Epithelial cell of esophagus (primary cell): ENCODE measurements at places on chromosomes 1 and 21.
A peak's percentile ranks its signal among the peaks of the same experiment; 100 is the strongest.

GRCh38 chr1:103949779-103950178 is 200.1 kb downstream of the AMY1C start:
- DNase-seq, result no peak

DNA sequence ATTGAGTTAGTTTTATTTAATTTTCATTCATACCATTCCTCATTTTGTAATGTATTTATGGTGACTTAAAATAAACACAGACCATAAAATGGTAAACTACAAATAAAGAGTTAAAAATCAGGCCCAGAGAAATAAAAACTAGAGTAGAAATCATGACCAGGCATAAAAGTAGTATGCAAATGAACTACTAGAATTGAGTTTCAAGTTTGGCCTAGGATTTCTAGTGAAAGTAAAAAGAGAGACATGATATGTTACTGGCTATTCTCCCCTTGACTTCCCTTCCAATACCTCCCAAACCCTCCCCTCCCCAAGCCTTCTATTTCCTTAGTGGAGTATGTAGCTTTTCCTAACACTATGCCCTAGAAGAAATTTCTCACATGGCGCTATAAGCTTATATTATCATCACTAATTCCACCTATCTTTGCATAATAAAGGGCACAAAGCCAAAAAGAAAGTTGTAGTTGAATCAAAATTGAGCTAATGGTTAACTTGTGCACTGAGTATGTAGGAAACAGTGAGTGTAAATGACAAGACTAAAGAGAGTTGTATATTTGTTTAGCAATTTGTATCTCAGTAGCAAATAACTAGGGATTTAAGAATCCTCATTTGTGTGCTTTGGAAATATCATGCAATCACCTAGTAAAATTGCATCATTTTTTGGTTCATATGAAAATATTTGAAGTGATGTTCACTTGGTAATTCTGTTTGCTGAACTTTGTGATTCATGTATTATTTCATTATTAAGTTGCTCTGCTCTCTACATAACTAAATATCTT is 29.7 kb upstream of the CDC14A start:
- DNase-seq, result peak; percentile 59

GRCh38 chr1:6434186-6434585 is 9.6 kb downstream of the ESPN start:
- DNase-seq, result no peak

GRCh38 chr21:28537371-28538079 is 455.2 kb downstream of the LTN1 start:
- DNase-seq, result peak; percentile 53

GRCh38 chr1:45246760-45247159 is 40.4 kb upstream of the ZSWIM5 start:
- DNase-seq, result peak; percentile 76

DNA sequence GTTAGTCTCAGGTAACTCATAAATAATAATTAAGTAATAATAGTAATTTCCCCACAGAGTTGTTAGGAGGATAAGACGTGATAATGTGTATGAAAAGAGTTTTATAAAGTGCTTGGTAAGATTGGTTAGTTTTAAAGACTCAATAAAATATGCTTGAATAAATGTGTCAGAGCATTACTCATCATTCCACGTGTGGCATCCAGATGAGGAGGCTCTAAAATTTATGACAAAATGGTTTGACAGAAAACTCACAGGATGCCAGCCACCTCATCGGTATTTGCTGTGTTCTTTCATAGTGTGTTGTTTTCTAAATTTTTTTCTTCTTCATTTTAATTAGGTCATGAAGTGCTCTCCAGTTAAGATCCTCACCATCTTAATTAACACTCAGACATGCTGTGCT is 19.1 kb upstream of the SPAG17 start:
- DNase-seq, result peak; percentile 57

GRCh38 chr1:152089014-152089674 is at the start of gene TCHHL1:
Gene TCHHL1, minus strand, starts transcription at chr1:152089064. Its CDS starts 921 bp downstream, at chr1:152088143.
- DNase-seq, result peak; percentile 14

GRCh38 chr1:106080608-106081325 is 975.7 kb upstream of the PRMT6 start:
- DNase-seq, result no peak

GRCh38 chr1:98661544-98662355 is at the start of gene SNX7:
Gene SNX7, plus strand, starts transcription at chr1:98661721. Its CDS starts 11 bp downstream, at chr1:98661732.
- peak; percentile 83 for DNase-seq

- DNase-seq, result no peak
Observed at GRCh38 chr1:24827379-24828135, 82.3 kb downstream of the CLIC4 start.

DNA sequence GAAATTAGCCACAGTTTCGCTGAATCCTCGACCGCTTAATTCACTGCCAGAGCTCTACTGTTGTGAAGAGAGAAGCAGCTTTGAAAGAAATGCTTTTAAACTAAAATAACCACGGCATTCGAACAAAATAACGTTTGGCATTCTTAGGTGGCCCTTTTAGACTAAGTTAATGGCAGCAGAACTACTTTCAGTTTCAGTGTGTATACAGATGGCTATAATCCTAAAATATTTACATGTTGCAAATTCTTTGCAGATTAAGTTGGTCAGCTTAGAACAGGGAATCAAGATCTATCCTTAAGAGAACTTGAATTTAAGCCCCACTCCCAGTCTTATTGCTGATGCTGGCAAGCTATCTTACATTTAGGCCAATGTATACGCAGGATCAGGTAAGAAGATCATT is 62.7 kb downstream of the ADSS2 start:
- DNase-seq, result no peak

DNA sequence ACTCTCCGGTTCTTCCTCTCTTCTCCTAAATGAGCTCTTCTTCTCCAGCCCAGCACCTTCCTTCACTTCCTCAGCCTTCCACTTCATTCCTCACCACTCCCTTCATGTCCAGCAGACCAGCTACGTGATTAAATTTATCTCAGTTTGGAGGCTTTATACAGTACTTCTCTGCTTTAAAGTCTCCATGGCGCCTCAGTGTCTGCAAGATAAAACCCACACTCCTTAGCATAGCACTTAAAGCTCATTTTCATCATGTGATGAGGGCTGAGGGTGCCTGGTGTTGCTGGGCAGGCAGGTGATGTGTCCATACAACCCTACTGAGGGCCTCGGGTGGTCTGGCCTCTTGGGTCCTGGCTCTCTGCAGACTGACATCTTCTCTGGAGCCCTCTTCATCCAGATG is 7.7 kb downstream of the SLC5A9 start:
- DNase-seq, result no peak

DNA sequence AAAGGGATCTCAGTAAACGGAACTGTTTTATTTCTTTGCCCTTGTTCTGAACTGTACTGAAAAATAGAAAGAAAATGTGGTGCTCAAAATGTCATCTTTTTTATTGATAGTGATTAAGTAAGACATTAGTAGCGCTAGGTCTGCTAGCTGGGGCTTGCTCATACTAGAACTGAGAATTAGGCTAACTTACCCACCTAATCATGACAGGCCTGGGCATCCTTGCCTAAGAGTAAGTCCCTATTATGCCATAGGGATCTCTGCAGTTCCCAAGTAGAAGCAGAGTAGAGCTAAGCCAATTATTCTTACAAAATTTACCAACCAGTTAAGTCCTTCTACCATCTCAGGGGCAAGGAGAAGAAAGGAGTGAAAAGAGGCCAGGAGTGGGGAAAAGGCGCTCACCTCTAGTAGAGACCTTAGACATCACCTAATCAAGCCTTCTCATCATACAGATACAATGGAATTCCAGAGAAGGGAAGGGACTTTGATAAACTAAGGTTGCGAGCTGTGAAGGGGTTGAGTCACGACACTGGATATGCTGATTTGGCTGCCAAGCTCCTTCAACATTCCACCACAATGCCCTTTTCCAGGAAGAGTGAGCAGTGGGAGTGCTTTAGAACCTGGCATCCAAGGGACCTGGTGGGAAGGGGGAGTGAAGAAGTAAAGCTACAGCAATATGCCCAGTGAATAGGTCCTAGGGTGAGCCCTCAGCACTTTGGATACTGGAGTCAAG is 27.7 kb upstream of the RPTN start:
- DNase-seq, result peak; percentile 73

DNA sequence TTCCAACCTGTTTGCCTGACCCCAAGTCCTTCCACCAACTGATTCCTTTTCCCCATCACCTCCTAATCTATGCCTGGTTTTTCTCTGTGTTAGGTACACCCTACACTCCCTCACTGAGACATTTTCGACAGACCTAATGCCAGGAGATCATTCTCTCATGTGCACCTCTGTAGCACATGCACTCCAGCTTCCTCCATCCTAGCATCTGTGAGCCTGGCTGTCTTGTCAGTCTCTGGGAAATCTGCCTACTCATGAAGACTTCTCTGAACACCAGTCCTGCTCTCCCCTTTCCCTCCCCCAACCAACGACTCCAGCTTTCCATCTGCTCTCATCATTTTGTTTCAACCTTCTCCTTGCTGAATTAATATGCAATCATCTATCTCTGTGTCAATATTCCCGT is 987 bp downstream of the MED8 start:
- DNase-seq, result no peak

DNA sequence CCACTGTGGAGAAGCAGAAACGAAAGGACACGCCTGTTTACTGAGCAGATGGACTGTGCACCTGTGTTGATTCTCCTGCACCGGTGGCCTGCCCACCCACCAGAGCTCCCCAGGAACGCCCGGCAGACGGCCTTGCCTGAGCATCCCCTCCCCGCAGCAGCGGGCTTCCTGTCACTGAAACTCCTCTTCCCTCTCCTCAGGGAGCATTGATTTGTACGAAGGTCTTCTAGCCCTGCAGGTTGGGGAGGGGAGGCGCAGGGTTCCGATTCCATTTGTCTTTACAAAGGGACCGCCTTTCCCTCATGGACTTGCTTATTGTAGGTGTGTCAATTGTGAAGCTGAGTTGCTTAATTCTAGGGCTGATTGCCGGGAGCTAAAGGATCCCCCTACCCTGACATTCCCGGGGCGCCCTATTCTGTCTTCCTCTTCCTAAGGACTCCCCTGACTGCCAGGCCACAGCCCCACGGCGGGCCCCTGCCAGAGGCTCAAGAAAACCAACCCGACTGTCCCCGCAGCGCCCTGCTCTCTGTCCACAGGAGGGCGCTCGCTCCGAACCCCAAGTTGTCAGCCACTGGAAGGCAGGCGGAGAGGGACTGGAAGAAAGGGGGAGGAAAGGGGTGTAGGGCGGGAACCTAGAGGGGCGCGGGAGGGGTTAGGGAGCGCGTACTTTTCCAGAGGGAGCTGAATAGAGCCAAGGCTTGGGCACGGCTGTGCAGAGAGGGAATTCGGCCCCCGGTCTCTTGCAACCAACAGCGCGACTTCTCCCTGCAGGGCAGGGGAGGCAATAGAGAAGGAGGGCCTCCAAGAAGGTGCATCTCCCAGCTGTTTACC is 2.8 kb downstream of the S100A6 start:
- peak; percentile 86 for DNase-seq

- peak; percentile 18 for DNase-seq
Observed at GRCh38 chr1:64263856-64264255, 60.4 kb downstream of the UBE2U start.

DNA sequence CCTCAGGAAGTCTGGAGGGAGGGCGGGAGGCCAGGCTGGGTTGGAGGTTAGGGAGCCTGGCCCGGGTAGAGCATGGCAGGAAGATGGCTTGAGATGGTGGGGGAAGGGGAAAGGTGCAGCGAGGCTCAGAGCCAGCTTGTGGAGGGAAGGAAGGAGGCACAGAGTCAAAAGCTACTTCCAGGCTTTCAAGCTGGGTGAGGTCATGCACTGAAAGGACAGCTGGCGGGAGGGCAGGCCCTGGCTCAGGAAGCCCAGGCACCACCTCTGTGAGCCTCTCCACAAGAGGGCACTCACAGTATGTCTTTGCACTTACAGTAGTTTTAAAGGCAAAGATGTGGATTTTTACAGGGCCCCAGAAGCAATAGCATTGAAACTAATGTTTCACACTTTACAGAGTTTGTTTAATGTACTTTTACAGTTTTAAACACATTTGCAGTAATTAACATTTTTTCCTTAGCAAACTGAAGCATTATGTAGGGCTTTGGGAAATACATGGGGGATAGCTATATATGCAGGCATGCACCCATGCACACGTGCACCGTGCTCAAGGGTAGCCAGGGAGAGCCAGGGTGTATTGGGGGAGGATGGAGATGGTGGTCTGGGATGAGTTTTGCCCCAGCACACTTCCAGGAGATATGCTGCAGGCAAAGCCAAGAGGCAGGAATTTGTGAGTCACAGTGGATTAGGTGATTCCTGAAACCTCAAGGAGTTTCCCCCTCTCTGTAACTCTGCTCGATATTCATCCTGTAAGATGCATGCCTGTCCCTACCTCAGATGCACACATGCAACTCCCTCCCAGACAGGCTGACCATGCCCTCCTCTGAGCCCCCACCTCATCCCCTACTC is 6.1 kb upstream of the ADAM15 start:
- peak; percentile 68 for DNase-seq

DNA sequence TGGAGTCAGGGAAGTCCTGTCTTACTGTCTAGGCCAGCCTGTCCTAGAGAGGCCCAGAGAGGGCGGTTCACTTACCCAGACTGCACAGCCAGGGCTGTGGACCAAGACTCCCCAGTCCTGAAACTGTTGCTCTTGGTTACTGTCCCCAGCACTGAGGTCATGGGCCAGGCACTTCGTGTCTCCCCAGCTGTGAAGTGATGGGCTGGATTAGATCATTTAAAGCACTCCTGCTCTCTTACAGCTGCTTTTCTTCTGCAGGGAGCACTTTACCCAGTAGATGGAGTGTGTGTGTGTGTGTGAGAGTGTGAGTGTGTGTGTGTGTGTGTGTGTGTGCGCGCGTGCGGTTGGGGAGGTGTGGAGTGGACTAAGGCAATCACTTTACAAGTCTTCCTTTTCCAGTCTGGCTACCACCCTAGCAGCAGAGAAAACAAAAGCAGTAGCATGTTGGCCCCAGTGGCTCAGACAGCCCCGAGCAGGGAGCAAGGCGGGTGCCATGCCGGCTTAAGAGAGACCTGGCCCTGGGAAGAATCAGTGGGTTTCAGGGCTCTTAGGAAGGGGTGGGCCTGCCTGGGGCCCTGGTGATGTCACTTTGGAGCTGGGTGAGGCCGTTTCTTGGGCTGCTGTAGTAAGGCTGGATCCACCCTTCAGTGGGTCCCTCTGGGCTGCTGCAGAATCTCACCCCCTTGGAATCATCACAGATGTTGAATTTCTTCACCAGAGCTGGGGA is 2.4 kb downstream of the SPSB1 start:
- peak; percentile 44 for DNase-seq

DNA sequence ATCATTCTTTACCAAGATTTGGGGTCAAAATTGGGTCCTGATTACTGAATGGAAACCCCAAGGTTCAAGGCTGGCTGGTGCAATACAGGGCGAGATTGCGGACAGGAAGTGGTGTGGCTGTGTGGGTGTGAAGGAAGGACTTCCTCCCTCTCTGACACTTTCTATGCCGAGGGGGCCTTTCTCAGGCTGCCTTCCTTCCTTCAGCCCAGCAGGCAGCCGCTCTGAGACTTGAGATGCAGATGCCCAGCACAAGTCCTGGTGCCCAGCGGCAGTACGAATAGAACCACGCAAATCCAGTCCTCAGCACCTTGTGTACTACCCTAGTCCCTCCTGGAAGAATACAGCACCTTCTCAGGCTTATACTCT is 16.3 kb downstream of the BATF3 start:
- no peak for DNase-seq

- no peak for DNase-seq
Observed at GRCh38 chr1:47758341-47759250, 238.6 kb downstream of the TRABD2B start.

DNA sequence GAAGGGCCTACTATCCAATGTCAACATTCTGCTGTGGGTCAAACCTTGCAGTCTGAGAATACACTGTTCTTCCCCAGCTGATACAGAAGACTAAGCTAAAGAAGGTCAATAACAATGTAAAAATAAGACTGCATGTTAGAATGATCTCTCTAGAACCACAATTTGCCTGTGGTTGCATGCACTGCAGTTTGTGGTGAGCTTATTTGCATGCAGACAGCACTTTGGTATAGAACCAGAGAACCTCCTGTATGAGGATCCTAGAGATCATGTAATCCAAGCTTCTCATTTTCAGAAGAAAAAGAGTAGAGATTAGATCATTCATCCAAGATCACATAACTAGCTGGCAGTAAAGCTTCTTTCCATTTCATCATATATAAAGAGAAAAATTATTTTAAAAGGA is 15.8 kb downstream of the SYNJ1 start:
- DNase-seq, result no peak
